Esophagus squamous epithelium (tissue), 5 donors: ENCODE measurements at places on chromosomes 7 and 10.

DNA sequence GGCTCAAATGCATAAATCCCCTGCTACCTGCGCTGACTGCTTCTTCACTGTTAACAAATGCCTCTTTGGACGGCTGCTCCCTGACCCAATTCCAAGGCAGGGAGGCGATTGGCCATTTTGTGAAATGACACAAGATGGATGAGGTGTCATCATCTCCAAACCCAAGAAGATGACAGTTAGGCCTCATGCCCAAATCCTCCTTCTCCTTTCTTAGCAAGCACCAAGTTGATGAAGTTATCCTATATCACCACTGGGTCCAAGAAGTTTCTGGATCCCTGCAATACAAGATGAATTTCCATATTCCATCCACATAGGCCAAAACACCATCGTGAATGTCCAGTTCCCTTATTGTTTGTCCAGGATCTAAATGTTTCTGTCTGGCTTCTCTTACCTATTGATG is 98.5 kb upstream of the RAB11FIP2 start:
- DNase-seq = no peak

GRCh38 chr10:78416031-78417011 is 382.7 kb downstream of the RPS24 start:
- no peak for DNase-seq

GRCh38 chr10:62457598-62457997 is 83.4 kb downstream of the ZNF365 start:
- DNase-seq = no peak

- DNase-seq = no peak
Measured at GRCh38 chr10:113041324-113041723, 91.3 kb downstream of the TCF7L2 start.

DNA sequence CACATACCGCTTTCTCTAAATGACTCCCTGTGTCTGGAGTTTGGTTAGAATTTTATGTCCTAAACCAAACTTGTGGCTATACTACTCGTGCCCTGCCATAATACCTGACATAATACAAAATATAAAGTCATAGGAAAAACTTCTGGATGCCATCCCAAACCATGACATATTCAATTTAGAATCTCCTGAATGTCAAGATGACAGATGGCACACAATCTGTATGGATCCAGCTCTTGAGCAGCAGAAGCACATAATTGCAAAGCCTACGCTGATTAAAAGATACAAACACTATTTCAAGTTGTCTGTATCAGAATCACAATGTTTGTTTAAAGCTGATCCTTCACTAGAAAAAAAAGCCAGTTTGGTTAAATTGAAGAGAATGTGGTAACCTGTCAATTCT is 22.4 kb upstream of the CDC14C start:
- DNase-seq = no peak

- no peak for DNase-seq
Measured at GRCh38 chr10:34522546-34522945, 292.6 kb downstream of the PARD3 start.

GRCh38 chr7:94662548-94662947 is 6.6 kb upstream of the SGCE start:
- DNase-seq = no peak

- no peak for DNase-seq
Measured at GRCh38 chr10:71426058-71426605, 29.4 kb downstream of the CDH23 start.

DNA sequence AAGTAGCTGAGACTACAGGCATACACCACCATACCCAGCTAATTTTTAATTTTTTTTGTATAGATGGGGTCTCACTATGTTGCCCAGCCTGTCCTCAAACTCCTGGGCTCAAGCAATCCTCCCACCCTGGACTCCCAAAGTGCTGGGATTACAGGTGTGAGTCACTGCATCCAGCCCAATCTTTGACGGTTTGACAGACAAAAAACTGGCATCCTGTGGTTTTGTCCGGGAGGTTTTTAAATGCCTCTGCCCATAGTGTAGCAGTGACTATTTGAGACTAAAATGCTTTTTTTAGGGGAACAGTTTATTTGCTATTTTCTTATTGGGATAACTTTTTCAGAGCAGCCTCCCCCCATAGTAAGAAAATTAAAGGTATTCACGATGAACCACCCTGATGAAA is 523.7 kb upstream of the GALNT17 start:
- DNase-seq = no peak

GRCh38 chr7:129073204-129073603 is 18.3 kb upstream of the TNPO3 start:
- DNase-seq = no peak

DNA sequence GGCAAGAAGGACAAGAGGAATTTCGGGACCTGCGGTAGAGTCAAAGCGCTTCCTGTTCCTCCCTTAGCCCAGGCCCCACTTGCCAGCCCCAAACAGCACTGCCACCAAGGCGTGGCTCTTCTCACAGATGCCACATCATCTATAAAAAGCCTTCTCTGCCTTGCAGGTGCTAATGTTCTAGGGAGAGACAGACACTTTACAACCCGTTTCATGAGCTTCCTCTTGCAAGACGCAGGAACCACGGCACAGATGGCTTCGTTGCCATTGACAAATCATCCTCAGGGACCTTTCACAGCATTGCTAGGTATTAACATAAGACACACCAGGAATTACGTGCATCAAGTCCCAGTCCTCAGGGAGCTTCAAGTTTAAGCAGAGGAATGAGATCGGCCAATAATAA is 180.9 kb downstream of the JCAD start:
- DNase-seq = no peak

DNA sequence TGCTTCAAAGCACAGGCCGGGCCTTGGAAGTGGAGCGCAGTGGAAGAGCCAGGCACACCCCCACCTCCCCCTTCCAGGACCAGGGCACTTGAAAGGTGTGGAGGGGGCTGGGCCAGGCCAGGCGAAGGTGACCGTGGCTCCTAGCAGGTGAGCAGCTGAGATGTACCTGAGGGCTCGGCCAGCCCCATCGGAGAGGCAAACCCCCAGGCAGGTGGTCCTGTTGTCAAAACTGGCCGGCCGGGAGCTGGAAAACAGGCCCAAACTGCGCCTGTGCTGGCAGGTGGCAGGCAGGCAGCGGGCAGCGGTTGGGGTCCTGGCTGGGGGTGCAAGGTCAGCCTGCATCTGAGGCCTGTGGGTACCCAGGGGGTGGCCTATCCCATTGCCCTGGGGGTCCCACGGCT is 96.4 kb upstream of the DNAAF5 start:
- no peak for DNase-seq

DNA sequence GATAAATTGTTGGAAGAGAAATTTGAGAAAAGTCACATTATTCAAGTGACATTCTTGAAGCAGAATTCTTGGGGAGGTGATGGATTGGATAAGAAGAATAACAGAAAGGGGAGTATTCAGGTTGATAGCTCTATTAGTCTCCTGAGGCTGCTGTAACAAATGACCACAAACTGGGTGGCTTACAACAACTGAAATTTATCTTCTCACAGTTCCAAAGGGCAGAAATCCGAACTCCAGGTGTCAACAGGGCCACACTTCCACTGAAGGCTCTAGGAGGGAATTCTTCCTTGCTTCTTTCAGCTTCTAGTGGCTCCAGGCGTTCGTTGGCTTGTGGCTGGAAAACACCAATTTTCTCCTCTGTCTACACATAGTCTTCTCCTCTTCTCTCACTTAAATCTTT is 99.8 kb downstream of the TES start:
- DNase-seq = no peak

DNA sequence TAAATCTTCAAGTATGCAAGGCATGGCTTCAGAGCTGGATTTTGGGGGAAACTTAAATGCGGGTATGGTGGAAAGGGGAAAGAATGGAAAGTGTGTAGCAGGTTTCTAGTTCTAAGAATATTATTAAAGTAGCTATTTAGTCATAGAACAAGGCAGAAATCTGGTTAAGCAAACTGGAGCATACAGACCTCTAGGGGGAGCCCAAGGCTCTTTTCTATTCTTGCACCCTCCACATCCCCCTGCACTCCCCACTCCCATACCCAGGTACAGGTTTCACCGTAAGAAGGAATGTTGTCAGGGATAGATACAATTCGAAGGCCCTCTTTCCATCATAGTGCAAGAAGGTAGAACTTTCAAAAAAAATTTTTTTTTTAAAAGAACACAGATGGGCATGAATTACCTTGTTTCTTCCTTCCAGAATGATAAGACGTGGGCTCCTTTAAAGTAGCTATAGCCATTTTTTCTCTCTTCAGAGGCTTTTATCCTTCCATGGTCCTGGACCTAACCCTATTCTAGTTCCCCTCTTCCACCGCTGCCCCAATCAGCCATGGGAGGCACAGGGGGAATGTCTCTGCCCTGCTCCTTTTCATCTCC is 41.5 kb upstream of the SMIM30 start:
- no peak for DNase-seq
